ENCODE measurements at places on chromosomes 3 and 15.

GRCh38 chr3:134833453-134834163 lies 38.5 kb downstream of the EPHB1 start:
- DNase-seq: no peak

DNA sequence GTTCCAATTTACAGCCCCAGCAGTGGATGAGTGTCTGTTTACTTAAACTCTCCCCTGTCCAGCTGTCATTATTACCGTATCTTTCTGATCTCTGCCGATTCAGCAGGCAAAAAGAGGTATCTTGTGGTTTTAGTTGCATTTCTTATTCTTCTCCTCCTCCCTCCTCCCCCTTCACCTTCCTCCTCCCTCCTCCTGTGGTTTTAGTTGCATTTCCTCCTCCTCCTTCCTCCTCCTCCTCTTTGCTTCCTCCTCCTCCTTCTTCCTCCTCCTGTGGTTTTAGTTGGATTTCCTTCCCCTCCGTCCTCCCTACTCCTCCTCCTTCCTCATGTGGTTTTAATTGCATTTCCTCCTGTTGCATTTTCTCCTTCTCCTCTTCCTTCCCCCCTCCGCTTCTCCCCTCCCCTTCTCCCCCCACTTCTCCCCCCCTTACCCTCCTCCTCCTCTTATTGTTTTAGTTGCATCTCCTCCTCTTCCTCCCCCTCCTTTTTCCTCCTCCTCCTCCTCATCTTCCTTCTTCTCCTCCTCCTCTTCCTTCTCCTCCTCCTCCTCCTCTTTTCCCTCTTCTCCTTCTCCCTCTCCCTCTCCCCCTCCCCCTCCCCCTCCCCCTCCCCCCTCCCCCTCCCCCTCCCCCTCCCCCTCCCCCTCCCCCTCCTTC lies 25.3 kb upstream of the VPS33B start:
- DNase-seq: no peak

DNA sequence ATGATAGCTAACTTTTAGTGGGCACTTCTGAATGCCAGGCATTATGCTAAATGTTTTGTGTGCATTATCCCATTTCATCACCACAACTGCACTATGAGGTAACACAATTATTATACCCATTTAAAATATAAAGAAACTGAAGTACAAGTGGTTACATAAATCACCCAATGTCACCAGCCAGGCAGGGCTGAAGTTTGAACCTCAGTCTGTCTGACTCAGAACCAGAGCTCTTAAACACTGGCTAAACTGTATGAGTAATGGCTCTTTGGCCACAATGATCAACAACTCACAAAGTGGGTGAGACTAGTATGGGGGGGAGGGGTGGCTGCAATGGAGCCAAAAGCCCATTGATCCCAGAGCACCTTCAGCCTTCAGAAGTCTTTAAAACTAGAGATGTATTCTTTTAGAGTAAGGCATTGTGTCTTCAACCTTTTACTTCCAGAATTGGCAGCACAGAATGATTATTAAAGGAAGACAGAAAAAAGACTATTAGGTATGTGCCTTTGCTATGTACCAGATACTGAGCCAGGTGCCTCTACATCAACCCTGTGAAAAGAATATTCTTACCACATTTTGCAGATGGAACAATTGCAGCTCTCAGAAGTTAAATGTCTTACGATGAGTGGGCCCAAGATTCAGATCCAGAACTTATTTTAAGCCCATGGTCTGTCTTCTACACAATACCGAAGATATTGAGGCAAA lies 166.9 kb downstream of the UACA start:
- DNase-seq: no peak

GRCh38 chr3:169195672-169196071 lies 467.8 kb downstream of the MECOM start:
- DNase-seq: no peak

DNA sequence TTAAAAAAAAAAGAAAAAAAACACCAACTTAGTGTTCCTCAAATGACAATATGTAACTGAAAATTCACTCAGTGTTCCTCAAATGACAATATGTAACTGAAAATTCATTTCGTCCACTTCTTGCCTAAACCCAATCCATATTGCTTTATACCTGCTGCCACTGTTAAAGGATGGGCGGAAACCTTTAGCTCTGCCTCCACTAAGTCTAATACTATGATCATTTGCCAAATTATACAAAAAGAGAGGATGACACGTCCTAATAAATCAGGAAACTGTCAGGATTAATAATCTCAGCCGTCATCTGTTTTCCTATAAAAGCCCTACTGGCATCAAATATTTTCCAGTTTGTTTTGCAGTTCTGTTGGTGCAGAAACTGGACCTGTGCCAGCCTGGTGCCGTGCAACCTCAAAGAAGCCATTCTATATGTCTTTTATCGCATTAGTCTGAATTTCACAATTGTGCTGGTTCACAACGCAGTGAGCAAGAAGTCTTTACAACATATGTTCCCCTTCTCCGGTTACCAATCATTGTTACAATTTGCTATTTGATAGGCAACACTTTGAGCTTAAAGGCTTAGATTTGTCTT lies 160.4 kb upstream of the KCNH8 start:
- peak; percentile 43 for DNase-seq

- no peak for DNase-seq
Measured at GRCh38 chr15:98800437-98801233, 152.3 kb downstream of the IGF1R start.

- DNase-seq: no peak
Measured at GRCh38 chr15:65245096-65245856, 34.0 kb upstream of the CILP start.

GRCh38 chr3:111810909-111811308 lies 48.2 kb upstream of the PHLDB2 start:
- no peak for DNase-seq

DNA sequence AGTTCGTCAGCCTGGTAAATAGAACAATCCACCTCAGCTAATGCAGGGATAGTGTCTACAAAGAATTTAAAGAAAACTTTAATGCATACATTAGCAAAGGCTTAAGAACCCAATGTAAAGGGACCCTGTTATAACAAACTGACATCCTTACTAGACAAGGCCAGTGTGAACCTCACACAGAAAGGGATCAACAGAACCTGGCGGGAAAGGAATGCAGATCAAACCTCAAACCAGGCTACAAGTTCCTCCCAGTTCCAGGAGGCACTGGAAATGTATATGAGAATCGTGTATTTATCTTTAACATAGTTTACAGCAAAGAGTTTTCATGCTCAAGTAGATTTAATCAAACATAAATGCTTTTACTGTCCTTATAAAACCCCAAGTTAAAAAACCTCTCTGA lies 37.6 kb upstream of the ATP11B start:
- no peak for DNase-seq

- no peak for DNase-seq
Measured at GRCh38 chr15:41289953-41290352, 42.4 kb downstream of the OIP5 start.

DNA sequence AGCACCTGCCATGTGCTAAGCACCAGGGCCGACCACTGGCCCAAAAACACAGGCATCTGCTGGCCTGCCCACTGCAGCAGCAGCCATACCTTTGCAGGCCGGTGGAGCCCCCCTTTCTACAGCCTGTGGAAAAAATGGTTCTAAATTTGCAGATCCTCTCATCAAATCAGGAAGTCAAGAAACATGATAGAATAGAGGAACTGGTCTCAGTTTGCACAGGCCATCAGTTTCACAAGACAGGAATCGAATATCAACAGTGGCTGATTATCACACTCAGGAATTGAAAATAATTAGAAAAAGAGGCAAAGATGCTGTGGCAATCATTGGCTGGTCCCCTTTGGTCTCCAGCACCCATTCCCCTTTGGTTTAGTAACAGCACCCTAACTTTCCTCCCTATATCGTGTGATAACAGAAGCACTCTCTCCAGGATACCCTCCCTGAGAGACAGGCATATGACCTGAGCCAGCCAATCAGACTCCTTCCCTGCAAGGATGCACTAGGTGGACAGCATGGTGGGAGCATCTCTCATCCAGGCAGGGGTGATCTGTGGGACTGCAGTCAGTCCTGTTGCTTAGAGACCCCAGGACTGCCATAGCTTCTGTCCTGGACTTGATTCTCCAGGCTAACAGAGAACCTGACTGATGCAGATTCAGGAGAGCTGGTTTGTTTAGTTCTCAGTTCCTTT lies 3.5 kb upstream of the PAK6 start:
- DNase-seq: no peak

DNA sequence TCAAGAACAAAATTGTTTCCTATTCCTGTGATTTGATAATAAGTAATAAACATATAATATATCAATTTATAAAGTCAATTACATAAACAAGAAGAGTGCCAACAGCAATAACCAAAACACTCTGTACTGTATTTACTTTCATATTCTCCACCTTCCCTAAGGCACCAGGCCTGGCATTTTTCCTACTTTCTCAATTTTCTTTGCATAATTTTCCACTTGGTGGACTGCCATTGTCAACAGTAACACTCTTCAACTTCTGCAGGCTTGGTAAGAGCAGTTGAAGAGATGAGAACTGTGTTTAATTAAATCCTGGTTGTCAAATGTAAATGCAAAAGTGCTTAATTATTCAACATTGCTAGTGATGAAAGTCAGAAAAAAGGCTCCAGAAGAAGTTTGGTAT lies 229.8 kb upstream of the PLSCR5 start:
- no peak for DNase-seq

- no peak for DNase-seq
Measured at GRCh38 chr15:74196175-74196574, 6.4 kb downstream of the STRA6 start.

GRCh38 chr15:100713163-100713867 lies 110.9 kb downstream of the ASB7 start:
- no peak for DNase-seq

GRCh38 chr3:23292432-23292831 lies 89.3 kb downstream of the UBE2E2 start:
- DNase-seq: no peak

- DNase-seq: no peak
Measured at GRCh38 chr3:3180456-3180855, 965 bp upstream of the CRBN start.

DNA sequence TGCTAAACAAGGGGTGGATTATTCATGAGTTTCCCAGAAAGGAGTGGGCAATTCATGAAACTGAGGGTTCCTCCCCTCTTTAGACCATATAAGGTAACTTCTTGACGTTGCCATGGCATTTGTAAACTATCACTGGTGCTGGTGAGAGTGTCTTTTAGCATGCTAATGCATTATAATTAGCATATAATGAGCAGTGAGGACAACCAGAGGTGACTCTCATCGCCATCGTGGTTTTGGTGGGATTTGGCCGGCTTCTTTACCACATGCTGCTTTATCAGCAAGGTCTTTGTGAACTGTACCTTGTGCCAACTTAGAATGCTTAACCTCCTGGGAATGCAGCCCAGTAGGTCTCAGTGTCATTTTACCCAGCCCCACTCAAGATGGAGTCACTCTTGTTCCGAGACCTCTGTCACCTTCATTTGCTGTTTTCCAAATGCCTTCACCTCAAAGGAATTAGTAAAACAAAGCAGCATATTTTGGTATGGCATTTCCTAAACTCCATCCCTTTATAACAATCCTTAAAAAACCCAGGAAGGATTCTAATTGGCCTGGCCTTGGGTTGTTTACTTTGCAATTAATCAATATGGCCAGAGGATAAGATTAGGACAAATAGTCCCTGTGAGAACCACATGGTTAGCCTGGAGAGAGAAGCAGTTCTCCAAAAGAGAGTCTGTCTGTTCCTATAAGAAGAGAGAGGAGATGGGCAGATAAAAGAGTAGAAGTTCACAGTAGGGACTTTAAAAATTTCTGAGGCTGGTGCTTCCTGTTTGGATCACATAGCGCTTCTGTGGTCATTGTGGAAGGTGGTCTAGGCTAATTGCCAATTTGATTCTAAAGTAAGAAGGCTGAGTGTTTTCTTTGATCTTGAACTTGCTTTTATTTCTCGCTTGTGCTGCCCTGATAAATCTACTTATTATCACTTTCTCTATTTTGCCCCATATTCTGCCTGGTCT lies 155.2 kb upstream of the EOMES start:
- no peak for DNase-seq

All from NCI-H510A treated with DMSO at 0.1 percent for 48 hours (cell line).